Caki2 (cell line): ENCODE measurements at places on chromosomes 1 and 21. TPM values are rescaled to one million over a fixed set of nuclear protein-coding genes. Genes with fewer than 3 reads are reported as not detected.

DNA sequence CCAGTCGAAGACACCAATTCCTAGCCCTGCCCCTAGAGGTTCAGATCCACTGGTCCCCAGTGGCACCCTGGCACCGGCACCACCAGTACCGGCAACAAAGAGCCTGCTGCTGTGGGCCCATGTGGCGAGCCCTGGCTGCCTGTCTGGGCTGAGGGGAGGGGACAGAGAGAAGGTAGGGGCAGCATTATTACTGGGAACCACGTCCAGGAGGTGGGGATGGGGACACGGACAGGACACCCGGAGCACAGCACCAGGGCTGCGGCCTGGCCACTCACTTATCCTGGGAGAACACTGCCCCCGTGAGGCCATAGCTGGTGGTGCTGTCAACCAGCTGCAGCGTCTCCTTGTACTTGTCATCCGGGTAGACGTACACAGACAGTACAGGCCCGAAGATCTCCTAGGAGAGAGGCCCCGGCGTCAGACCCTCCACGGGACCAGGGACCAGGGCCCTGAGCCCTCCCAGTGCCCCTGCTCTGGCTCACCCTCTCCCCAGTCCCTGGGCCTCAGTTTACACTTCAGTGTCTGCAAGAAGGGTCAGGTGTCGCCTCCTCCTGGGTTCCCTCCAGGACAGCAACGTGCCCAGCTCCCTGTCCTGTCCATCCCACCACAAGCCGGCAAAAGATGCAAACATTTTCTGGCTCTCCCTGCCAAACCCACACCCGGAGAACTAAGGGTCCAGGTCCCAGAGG is 15.8 kb upstream of the TAS1R2 start:
- DNase-seq = peak; percentile 44

GRCh38 chr1:113095790-113096455 is 22.9 kb downstream of the LRIG2 start:
- no peak for DNase-seq

- DNase-seq = peak; percentile 88
Observed at GRCh38 chr1:1019122-1019999, 559 bp upstream of the AGRN start.

DNA sequence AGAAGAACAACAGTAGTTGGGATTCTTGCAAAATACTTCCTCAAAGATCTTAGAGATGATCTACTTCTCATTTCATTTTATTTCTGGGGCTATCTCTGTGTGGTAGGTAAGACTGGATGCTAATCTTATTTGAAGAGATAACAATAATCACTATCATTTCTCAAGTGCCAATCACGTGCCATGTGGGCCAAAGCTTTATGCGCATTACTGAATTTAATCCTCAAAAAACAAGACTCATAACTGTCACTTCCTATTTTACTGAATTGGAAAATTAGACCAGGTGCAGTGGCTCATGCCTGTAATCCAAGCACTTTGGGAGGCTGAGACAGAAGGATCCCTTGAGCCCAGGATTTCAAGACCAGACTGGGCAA is 121.7 kb downstream of the KCNN3 start:
- DNase-seq = no peak

GRCh38 chr1:119865627-119866026 is 30.7 kb downstream of the ADAM30 start:
- DNase-seq = no peak

DNA sequence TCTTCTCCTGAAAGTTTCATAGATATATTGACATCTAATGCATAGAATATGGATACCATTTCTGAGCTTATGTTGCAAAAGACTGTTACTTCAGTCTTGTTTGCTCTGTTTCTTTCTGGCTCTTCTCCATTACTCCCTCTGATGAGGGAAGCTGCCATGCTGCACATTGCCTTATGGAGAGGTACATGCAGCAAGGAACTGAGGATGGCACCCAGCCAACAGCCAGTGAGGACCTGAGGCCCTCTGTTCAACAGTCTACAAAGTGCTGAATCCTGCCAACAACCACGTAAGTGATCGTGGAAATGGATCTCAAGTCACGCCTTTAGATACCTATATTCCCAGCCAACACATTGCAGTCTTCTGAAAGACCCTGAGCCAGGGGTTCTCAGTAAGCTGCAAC is 66.6 kb upstream of the ADAMTS5 start:
- no peak for DNase-seq

DNA sequence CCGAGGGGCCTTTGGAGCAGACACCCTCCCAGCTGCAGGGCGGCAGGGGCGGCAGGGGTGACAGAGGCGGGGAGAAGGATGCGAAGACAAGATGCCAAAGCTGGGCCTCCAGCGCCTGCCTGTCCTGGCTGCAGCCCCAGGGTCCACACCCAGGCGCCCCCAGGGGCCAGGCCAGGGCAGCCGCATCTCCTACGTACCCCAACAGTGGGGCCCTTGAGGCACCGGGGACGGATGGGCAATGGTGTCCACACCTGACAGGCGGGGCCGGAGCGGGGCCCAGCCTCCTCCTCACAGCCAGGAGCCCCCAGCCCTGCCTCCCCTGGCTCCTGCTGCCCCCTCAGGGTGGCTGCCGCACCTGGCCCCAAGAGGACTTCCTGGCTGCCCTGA is 7.2 kb downstream of the B3GALT6 start:
- DNase-seq = no peak

GRCh38 chr1:81708250-81708649 is 92.5 kb upstream of the ADGRL2 start:
- no peak for DNase-seq

DNA sequence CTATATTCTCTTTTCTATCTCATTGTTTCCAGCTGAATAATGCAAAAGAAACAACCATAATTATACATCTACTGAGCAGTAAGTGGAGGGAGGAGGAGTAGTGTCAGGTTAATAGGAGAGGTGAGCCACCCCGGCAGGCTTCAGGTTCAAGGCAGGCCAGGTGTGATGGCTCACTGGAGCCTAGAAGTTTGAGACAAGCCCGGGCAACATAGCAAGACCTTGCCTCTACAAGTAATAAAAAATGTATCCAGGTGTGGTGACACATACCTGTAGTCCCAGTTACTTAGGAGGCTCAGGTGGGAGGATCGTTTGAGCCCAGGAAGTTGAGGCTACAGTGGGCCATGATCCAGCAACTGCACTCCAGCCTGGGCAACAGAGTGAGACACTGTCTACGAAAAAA is 1.9 kb upstream of the DIP2A start:
- no peak for DNase-seq

- no peak for DNase-seq
Observed at GRCh38 chr1:247301176-247301540, 30.5 kb downstream of the ZNF496 start.

GRCh38 chr1:76006234-76006633 is 68.3 kb upstream of the ST6GALNAC3 start:
- DNase-seq = no peak

The SRGAP2 gene
- total RNA-seq = 21.6 and 28.9 TPM in 2 replicates

The SPATA45 gene
- total RNA-seq = not detected in 2 replicates

The PADI2 gene
- 0.20 TPM in 1 of 2 replicates, not detected in the other for total RNA-seq

The LORICRIN gene
- total RNA-seq = not detected in 2 replicates

The TAL1 gene
- not detected in 2 replicates for total RNA-seq
